ENCODE measurements at places on chromosomes 4 and X. TPM values are rescaled to one million over a fixed set of nuclear protein-coding genes. Genes with fewer than 3 reads are reported as not detected.

GRCh38 chr4:30760551-30760950 lies 40.4 kb downstream of the PCDH7 start:
- DNase-seq, result no peak

DNA sequence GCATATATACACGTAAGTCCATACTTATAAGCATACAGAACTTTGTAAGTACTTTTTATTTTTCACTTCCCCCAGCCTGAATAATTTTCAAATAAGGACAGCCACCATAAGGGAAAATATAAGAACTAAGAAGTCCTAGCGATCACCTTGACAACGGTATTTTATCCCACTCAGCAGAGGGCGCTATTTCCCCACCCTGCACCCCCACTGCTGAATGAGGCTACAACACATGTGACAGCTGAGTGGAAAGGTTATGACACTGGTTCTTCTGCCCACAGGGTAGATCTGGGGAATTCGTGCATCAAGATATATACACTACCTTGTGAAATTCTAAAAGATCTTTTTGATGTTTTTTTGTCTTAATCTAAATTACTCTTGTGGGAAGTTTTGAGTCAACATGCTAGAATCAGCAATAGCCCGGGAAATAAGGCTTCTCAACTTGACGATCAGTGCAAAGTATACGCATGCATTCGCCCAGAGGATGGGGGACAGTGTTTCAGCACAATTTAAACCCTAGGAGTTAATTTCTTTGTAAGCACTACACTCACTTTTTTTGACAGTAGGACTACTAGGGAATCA lies 151.5 kb downstream of the CORIN start:
- DNase-seq, result peak; percentile 60

- DNase-seq, result no peak
Observed at GRCh38 chrX:150324035-150324728, 38.9 kb upstream of the MAMLD1 start.

DNA sequence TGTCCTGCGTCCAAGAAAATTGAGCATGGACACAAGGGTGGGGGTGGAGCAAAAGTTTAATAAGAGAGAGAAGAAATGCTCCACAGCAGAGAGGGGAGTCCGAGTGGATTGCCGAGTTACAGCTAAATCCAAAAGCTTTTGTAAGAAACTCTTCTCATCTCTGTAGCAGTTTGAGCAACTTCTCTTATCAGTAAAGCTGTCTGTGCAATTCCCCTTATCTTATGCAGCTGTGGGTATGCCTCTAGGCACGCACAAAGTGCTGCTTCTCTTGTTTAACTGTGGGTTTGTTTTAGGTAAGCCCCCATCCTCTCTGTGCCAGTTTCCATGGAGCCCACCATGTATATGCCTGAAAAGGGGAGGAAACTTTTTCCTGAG lies 44.8 kb downstream of the HMGB2 start:
- no peak for DNase-seq

ASMT gene
- 0.54 TPM for total RNA-seq

SHOX gene
- total RNA-seq, result not detected

Measured in activated naive CD8-positive, alpha-beta T cell treated with anti-CD3 and anti-CD28 coated beads for 36 hours (primary cell).